ENCODE measurements at places on chromosomes 2 and 18.

DNA sequence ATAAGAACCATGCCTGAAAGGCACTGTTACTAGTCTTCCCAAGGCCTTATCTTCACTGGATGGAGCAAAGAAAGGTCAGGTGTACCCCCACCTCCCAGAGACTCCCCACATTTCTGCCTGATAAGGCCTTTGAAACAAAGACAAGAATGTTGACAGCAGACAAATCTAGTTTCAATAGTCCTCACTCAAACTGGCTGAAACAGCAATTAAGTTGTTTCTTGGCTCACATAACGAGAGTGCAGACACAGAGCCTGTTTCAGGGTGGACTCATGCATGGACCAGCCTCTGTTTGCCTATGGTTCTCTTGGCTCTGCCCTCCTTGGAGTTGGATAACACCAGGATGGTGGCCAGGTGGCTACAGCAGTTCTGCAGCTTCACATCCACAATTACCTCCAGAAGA lies 7.5 kb upstream of the CFAP221 start:
- no peak for DNase-seq

- no peak for DNase-seq
Measured at GRCh38 chr2:25256488-25256875, 85.2 kb downstream of the DNMT3A start.

- no peak for DNase-seq
Measured at GRCh38 chr2:30139131-30139870, 7.5 kb upstream of the YPEL5 start.

DNA sequence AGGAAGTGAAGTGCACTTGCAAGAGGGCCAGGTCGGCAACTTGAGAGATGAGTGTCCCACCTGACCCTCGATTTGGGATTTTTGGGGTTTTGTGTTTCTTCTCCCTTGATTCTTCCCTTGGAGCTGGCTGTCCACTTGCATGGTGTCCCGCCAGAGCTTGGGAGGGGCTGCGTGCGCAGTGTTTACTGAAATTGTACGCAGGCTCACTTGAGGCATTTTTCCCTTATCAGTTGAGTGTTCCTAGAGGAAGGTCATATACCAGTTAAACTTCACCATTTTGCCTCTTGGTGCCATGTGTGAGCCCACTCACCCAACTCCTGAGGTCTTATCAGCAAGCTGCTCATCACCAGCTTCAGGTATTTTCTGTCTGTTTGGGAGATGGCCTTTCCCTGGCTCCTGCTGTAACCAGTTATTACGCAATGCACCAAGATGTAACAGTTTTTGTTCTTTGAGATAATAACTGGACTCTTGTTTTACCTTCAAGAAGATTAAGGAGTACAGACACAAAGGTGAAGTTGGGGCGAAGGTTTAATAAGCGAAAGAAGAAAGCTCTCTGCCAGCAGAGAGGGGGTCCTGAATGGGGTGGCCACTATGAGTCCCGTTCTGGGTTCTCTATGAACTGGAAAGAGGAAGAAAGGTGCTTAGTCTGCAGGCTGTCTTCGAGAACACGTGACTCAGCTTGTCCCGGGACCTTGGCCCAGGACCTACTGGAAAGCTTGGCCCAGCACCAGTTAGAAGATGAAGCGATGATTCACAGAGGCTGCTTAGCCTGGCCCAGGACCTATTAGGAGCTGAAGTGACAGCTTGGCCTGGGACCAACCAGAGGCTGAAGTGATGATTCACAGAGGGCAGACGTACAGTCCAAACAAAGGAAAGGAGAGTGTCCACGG lies 21.5 kb upstream of the TXNL4A start:
- DNase-seq: peak; percentile 66

GRCh38 chr18:57980573-57981307 lies 63.3 kb upstream of the NEDD4L start:
- DNase-seq: no peak
